ENCODE measurements at places on chromosomes 3 and 15.
A peak's percentile ranks its signal among the peaks of the same experiment; 100 is the strongest.

DNA sequence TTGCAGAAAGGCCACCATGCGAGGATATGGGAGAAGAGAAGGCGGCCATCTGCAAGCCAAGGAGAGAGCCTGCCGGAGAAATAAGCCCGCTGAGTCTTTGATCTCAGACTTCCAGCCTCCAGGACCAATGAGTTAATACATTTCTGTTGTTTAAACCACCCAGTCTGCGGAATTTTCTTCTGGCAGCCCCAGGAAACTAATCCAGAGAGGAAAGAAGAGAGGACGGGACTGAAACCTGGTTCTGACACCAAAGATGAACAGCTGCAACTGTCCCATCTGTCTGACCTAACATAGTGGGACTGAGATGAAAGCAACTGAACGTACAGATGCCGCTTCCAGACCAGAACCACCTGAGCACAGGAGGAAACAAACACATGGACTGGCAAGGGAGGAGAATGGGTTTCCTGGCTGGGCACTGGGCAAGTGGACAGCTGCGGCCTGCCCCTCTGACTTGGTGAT, 32.3 kb downstream of the VGLL4 start:
- DNase-seq = no peak

- DNase-seq = no peak
These were observed 9.5 kb downstream of the ALG3 start for GRCh38 chr3:184239221-184239620.

DNA sequence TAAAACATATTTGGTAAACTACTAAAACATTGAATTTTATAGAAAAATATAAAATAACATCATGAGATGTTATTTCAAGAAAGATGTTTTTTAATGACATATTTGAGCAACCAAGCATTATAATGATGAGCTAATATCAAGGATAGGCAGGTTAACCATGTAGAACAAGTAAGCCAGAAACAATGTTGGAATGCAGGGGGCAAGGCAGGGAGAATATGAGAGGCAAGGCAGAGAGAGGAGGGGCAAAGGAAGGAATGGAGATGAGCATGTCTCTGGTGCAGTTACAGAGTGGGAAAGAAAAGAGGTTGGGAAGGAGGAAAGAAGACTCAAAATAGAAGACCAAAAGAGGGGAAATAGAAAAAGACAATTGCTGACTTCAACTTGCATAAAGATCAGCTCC, 390.4 kb downstream of the MCTP2 start:
- no peak for DNase-seq

DNA sequence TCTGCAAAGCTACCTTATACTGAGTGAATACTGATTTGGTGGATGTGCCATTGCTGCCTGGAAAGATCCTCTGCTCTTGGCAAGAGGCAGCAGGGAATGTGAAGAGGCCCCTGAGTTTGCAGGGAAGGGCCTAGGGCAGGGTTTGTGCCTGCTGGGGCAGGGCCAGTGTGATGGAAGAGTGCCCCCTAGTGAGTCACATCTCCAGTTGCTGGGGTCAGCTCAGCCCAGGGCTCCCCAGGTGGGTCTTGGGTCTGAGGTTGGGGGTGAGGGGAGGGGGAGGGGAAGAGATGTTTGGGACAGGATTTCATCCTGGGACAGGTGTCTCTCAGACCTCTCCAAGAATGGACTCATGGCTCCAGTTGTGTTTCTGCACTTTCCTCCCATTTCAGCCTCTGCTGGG, 4.1 kb upstream of the AMOTL2 start:
- DNase-seq = no peak

DNA sequence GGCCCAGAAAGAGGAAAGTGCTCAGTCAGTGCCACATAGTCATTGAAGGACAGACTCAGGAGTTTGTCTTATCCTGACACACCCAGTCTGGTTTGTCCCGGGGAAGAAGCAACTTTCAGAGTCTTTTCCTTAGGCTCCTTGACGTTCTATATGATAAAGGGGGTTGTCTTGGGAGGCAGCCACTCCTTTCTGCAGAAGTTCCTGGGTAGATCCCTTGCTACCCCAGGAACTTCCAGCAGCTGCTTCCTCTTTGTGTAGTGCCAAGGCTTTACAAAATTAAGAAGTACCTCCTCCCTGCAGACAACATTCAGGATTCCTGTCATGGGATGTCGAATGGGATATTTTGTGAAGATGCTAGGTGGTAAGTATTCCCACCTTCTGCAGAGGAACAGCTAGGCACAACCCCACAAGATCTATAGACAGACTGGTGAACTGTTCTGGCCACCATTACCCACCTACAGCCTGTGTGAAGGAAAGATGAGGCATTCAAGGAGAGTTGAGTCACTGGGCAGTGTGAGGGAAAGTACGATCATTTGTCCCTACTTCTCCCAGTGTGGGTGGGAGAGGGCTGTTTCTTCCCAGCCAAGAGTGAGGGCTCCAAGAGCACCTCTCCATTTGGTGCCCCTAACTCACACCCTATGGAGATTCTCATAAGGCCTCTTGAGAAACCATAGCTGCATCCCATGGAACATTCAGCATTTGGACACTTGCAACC, 11.3 kb downstream of the TMEM266 start:
- no peak for DNase-seq

GRCh38 chr3:180802837-180803236, 109.6 kb upstream of the FXR1 start:
- no peak for DNase-seq

GRCh38 chr3:29949940-29950616, 656.3 kb upstream of the TGFBR2 start:
- DNase-seq = no peak

DNA sequence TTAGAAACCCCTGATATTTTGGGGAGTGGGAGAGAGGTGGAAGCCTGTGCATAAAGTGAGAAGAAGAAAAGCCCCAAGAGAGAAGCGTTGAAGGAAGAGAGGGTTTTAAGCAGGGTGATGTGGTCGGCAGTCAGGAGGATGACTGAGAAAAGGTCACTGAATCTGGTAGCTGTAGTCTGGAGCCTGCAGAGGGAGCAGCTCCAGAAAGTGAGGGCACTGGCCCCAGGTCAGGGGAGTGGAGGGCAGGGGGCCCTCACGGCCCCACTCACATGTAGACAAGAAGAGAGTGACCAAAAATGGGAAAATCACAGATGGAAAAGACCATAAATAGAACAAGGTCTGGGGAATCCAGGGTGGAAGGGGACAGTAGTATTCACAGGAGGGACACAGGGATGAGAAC, 105.5 kb downstream of the RYK start:
- no peak for DNase-seq

GRCh38 chr15:76555247-76555646, 218.7 kb downstream of the ISL2 start:
- DNase-seq = no peak

GRCh38 chr15:70672081-70672480, 91.3 kb downstream of the UACA start:
- DNase-seq = no peak

GRCh38 chr3:105904678-105905284, 36.0 kb upstream of the CBLB start:
- DNase-seq = no peak

- no peak for DNase-seq
These were observed 10.6 kb downstream of the SRGAP3 start for GRCh38 chr3:9238721-9239295.

DNA sequence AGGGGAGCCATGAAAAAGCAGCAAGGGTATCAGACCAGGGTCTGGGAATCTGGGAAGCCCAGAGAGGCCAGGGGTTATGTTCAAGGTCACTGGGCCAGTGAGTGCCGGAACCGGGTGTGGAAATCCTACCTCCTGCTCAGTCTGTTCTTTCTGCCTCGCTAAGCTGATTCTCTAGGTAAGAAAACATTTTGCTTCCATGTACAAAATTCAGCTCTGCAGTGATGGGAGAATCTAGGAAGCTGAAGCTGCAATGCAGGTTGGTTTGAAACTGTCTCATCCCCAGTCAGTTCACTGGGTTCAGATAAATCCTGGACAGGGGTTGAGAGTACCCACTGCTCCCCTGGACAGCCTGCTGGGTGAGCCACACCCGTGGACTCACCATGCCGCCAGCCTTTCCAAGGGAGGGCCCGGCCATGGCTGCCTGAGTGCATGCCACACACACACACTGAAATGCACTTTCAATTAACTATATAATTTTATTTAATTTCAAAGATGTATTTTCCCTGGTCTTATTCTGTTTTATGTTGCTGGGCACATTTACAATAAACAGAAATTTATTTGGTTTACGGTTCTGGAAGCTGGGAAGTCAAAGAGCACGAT, 108.4 kb downstream of the CORO2B start:
- DNase-seq = no peak

DNA sequence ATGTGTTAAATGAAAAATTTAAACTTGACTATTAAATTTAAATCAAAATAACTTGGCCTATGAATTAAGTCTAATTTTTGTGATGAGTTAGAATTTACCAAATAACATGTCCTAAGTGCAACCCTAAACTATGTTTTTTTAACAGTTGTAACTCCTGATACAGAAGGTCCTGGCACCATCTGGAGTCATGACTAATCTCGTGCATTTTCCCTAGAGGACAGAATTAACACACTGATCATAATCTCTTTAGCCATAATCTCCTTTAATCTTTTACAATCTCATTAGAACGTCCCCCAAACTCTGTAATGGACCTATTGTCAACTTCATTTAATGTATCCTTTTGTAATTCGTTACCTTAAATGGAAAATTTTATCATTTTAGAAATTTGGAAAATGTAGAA, 100.6 kb downstream of the SUCNR1 start:
- no peak for DNase-seq

DNA sequence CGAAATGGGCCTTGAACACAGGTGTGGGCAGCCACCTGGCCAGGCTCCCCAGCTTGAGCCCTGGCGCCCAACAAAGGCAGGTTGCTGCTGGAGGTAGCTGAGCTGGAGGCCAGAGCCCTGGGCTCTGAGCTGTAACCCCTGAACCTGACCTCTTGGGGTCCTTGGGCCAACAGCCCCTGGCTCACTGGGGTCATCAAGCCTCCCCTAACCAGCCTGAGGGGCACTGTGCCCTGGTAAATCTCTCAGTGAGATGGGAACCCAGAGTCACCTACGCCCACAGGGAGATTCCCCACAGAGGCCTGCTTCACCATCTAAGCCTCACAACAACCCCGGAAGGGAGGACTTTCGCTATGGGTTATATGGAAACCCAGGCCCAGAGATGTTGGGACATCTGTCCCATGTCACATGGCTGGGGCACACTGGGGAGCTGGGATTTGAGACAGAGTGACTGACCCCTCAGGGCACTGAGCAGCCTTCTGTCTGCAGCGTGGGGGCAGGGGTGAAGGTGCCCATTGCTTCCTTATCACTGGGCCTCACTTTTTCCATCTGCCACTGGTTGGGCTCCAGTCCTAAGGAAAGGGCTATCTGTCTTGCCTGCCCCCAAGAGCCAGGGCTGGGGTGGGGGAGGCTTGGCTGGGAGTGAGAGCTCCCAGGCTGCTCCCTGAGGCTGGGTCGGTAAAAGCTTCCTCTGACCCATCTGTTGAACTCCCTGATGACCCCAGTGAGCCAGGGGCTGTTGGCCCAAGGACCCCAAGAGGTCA, 59.1 kb downstream of the IQSEC1 start:
- no peak for DNase-seq

DNA sequence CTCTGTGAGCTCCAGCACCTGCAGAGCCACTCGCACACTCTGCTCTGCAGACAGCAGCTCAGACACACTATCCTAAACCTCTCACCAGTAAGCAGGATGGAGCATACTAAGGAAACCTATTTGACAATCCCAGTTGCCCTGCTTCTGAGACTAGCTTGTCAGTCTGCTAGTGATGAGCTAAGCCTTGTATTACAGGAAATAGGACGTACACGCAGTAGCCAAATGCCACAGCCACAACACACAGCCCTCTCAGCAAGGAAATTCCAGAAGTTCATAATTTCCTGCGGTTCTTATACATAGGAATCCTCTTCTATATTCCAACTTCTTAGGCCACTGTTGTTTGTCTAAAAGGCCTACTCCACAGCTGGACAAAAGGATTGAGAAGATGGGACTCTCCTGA, 74.5 kb downstream of the MYLK start:
- no peak for DNase-seq

DNA sequence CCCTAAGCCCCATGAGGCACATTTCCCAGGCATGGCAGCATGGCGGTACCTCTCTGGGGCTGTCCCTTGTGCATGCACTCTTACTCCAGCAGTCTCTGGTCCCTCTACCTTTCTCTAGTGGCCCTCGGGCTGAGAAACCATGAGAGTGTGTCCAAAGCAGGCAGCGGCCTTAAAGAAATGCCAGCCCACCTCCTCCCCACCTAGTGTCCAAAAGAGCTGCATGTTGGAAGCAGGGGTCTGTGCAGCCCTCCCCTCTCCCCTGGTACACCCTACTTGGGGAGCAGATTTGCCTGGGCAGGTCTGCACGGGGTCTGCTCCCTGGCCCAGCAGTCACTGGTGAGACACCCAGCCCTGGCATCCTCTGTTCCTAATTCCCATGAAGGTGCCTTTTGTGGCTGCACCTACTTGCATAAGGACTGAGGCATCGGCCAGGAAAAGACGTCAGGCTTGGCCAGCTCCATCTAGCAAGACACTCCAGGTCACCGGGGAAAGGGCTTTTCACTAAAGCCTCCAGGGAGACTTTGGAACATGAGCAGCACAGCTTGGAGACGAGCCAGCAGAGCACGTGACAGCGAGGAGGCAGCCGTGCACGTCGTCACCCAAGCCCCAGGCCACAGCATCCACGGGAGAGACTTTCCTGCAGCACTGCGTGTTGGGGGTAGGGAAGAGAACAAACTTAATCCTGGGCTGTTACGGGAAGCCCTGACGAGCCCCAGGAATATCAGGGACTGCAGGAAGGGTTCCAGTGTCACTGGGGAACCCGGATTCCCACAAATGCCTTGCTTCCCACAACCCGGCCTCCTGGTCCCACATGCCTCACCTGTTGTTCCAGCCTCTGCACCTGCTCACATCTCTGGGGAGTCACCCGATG, 38.8 kb downstream of the TM2D3 start:
- DNase-seq = peak; percentile 46

DNA sequence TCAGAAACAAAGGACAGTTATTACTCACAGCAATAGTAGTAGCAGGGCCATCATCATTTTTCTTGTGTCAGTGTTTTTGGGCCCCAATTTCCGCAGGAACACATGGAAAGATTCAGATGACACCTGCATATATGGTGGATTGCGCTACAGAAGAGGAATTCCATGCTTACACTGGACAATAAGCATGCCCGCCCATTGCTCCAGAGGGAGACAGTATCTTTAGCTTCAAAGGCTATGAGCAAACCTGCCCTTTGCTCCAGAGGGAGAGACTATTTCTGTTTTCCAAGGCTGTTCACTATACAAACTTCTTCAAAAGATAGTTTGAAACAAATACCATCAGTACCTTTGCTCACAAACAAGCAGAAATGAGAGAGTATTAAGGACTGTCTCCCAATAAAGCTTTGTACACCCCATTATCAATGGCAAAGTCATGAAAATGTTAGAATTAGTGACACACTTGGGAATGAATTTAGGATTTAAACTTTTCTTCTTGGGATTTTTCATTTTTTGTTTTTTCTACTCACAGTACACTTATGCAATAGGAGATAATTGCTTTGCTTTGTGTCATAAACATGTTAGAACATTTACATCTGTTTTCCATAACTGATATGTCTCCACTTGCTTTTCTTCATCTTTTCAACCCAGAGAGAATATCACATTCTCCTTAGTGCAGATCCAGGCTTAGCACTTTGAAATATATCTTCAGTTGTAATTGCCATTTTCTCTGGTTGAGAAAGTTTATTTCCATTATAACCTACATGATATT, 564.5 kb upstream of the ZNF717 start:
- DNase-seq = no peak

Measured in nucleus accumbens (tissue), 56 donors.